ENCODE measurements at places on chromosomes 5 and 9.

- no peak for DNase-seq
Measured at GRCh38 chr5:3605298-3606010, 9.8 kb downstream of the IRX1 start.

- DNase-seq = no peak
Measured at GRCh38 chr9:117050007-117050406, 362.9 kb downstream of the TRIM32 start.

- no peak for DNase-seq
Measured at GRCh38 chr5:143164557-143164956, 238.9 kb downstream of the NR3C1 start.

DNA sequence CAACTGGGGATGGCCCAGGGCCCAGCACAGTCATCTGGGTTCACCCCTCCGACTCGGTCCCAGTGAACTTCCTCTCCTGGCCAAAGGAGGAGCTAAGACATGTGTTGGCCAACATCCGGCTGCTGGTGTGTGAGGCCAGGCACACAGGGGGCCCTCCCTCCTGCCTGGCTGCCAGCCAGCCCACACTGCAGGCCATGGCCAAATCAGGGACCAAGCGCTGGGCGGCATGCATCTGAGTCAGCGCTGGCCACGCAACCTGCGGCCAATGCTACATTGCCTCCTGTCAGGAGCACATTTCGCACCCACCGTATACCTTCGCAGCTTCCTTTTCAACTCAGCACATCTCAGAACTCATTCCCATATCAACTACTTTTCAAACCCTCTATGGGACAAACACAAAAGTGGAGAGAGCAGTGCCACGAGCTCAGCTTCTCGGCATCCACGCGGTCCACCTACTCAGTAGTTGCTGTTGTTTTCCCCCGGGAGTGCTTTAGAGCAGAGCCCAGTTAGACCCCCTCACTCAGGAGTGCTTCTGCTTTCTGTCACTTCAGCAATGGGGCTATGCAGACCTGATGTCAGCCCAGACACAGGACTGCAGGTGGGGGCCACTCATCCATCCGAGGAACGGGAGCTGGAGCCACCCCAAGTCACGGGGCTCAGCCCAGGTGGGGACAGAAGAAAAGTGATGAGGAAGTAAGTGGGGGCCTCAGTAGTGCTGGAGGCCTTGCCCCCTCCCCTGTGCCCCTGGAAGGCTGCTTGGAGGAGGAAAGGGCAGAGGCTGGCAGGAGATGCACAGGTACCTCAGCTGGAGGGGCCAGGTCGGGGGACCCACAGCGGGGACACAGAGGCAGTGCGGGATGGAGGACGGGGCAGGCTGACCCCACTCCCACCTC, 13.9 kb downstream of the NINJ1 start:
- peak; percentile 21 for DNase-seq

DNA sequence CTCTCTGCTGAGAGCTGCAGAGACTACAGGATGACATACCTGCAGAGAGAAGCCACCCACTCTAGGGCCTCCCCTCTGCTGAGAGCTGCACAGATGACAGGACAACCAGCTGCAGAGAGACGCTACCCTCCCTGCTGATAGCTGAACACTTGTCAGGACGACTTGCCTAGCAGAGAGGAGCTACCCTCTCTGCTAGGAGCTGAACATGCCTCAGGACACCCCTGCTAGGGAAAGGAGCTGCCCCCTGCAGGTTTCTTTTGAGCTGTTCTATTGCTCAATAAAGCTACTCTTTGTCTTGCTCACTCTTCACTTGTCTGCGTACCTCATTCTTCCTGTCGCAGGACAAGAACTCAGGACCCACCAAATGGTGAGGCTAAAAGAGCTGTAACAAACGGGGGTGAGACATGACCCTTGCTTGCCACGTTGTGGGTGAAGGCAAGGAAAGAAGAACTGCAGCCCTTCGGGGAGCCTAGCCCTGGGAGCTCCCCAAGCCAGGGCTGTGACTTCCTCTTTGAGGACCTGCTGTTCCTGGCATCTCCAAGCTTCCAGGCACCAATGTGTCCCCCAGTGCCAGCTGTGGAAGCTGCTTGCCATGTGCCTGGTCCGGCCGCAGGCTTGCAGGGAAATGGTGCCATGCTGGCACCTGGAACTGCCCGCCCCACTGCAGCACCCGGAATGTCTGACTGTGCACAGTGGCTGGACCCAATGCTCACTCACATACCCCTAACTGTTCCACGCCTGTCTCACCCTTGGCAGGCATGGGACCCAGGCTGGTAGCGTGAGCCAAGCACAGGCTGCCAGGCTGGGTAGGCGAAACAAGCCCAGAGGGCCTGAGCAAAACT, 5.1 kb upstream of the TESK1 start:
- no peak for DNase-seq

DNA sequence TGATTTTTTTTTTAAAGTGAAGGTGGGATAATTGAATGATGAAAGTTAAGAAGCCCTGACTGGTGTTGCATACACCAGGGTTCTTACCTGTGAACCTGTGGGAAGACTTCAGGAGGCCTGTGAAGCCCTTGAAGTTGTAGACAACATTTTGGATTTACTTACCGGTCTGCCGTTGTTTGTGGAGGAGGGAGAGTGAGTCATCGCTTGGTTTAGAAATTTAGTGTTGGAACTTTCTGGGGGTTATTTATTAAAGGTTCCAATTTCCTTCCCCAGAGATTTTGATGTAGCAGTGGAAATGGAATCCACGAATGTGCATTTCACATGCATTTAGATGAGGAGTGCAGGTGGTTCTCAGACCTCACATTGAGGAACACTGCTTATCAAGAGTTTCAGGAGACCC, 49.6 kb downstream of the ARHGAP26 start:
- DNase-seq = no peak

- DNase-seq = no peak
Measured at GRCh38 chr5:137718611-137719010, 17.3 kb downstream of the KLHL3 start.

GRCh38 chr9:122941582-122942234, 888 bp downstream of the RABGAP1 start:
- no peak for DNase-seq

- no peak for DNase-seq
Measured at GRCh38 chr5:148858547-148858946, 32.1 kb downstream of the ADRB2 start.

- no peak for DNase-seq
Measured at GRCh38 chr9:91884153-91884552, 65.9 kb downstream of the ROR2 start.

GRCh38 chr9:111056538-111056937, 18.3 kb upstream of the LPAR1 start:
- DNase-seq = no peak

- no peak for DNase-seq
Measured at GRCh38 chr5:158117467-158118160, 258.7 kb upstream of the CLINT1 start.

DNA sequence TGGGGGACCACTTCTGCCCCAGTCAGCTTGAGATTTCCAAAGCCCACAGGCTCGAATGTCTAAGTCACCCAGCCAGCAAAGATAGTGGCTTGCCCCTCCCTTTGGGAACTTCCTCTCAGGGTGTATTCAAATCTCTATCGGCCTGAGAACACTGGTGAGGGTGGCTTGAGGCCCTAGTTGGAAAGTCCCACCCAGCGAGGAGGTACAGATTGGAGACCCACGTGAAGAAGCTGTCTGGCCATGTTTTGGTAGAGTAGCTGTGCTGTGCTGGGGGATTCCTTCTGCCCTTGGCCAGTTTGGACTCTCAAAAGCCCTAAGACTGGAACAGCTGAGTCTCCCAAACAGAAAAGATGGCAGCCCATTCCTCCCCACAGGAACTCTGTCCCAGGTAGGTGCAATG, 172.7 kb upstream of the RIOK2 start:
- DNase-seq = no peak

GRCh38 chr5:150490754-150491153, 17.2 kb upstream of the NDST1 start:
- no peak for DNase-seq

DNA sequence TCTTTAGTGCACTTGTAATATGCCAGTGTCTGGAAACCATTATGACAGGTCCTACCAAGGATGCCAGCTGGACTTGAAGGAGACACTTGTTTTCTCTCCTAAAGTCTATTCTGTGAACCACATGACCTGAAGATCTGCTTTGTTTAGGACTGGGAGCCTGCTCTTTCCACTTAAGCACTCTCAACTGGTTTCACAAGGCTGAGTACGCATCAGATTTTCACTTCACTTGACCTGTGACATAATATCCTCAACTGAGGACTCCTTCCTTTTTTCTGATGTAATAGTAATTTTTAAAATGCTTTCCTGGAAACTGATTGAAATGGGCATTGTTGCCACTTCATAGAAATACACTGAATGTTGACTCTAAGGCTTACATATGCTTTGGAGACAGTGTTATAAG, 52.2 kb downstream of the PDE8B start:
- DNase-seq = no peak

DNA sequence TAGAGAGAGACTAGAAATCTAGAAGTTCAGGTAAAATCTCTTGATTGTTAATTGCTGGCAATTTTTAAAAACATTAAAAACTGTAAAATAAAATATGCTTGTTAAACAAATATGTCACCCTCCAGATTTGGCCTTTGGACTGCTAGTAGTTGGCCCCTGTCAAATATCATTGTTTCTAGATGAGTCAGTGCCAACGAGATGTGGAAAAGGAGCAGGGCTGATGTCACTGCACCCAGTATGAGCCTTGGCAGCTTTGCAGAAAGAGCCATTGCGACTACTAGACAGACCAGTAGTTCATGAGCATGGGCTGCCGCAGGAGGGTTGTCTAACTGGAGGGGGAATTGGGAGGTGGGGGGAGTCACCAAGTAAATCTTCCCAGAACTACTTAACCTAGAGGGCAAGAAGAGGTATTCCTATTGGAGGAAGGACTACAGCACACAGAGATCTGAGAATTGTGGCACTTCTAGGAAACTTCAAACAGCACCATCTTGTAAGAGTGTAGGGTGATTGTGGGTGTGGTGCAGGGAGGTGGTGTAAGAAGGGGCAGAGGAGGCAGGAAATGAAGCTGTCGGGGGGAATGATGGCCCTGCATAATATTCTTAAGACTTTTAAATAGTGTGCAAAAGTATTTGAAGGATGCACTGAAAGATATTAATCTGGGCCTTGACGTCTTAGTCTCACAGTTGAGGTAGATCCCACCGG, 7.1 kb upstream of the DOCK2 start:
- no peak for DNase-seq

GRCh38 chr5:134568761-134569695, 43.6 kb downstream of the JADE2 start:
- no peak for DNase-seq

DNA sequence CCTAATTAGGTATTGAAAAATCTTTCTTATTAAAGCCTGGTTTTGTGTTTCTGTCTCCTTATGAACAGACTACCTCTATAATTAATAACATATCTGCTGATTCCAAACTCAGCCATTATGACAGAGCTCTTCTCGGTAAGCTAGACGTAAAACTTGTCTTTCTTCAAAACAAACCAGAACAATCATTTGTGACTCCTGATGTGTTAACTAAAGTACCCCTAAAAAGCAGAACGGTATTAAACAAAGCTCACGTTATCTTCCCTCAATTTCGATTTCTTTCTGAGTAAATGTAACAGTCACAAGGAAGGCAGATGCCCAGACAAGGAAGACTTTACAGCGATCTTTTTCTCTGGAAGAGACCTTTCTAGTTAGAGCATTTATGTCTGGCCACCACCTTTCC, 1.8 kb downstream of the SEMA5A start:
- no peak for DNase-seq

GRCh38 chr5:125595095-125595494, 828.1 kb upstream of the GRAMD2B start:
- DNase-seq = no peak

GRCh38 chr9:94899464-94900221, 173.1 kb downstream of the AOPEP start:
- no peak for DNase-seq

DNA sequence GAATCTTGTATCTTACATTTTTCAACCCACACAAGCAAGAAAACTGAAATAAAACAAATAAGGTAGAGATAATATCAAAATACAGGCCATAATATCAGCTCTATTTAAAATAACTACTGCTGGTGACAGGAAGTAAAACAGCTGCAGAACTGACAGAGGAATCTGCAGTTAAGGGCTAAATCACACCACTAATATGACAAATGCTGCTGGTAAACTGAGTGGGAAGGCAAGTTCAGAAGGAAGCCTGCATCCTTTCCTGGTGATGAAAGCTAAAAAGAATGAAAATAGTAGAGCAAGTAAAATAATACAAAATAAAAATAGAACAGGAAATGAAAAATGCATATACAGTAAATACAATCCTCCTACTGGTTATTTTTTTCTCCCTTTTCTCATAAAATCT, 1293.7 kb upstream of the C9orf72 start:
- no peak for DNase-seq

DNA sequence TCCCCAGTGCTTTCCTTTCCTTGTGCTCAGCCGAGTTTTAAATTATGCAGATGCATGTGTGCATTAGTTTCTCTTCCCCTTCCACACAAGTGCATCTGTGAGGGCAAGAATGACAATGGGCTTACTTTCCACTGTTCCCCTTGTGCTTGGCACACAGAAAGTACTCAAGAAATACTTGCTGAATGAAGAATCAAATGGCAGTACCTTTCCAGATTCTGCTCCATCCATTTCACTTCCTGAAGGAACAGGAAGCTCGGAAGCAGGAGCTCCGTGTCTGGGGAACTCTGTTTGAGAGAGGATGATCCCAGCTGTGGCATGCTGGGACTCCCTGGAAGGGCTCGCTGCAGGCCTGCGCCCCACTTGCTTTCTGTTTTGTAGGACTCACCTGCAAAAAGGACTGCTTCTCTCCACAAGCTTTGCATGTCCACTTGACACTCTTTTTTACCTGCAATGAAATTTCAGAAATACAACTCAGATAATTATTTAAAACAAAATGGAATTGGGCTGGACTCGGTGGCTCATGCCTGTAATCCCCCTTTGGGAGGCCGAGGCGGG, 5.5 kb downstream of the MRNIP start:
- DNase-seq = no peak

- no peak for DNase-seq
Measured at GRCh38 chr9:121628401-121628800, 23.0 kb upstream of the DAB2IP start.

DNA sequence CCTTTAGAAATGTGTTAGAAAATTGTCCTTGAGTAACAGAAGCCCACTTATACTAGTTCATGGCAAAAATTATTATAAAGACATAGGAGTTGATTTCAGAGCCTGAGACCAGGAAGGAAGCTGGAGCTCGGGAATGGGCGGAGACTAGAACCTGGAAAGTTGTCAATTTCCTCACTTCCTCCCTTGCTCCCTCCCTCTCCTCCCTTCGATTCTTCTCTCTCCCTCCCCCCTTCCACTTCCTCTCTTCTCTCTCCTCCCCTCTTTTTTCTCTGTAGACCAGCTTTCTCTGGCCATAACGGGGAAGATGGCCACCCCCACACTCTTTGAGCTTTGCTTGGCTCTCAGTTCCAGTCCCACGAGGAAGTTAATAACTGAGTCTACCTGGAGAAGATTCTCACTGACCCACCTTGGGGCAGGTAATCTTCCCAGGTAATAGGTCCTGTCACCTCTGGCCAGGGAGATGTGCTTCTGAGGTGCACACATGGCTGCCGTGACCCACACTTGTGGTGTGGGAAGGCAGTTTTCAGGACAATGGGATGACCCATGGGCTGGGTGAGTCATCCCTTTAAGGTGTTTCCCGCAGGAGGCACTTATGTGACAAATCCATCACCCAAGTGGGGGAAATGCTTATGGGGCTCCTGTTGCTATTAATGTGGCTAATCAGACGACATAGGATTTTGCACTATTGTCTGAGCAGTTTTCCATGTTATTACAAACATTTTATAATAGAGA, 78.7 kb downstream of the HSPA4 start:
- no peak for DNase-seq

- DNase-seq = no peak
Measured at GRCh38 chr5:139185589-139185988, 12.6 kb downstream of the SIL1 start.

- DNase-seq = no peak
Measured at GRCh38 chr5:112933105-112933504, 11.1 kb upstream of the REEP5 start.

- peak; percentile 48 for DNase-seq
Measured at GRCh38 chr9:96450613-96451528, 902 bp downstream of the HABP4 start.
